ENCODE measurements at places on chromosomes 3 and 15. TPM values are rescaled to one million over a fixed set of nuclear protein-coding genes. Genes with fewer than 3 reads are reported as not detected.

SLC51A gene
- 0.18 TPM for polyA plus RNA-seq

ATP2B2 gene
- 0.01 TPM for polyA plus RNA-seq

ASB7 gene
- polyA plus RNA-seq = 2.3 TPM

CAMP gene
- polyA plus RNA-seq = 1.2 TPM

FEZF2 gene
- not detected for polyA plus RNA-seq

BLM gene
- 14.4 TPM for polyA plus RNA-seq

APBA2 gene
- polyA plus RNA-seq = 0.30 TPM

A4GNT gene
- polyA plus RNA-seq = not detected

GOLGA8M gene
- 0.18 TPM for polyA plus RNA-seq

DNASE1L3 gene
- polyA plus RNA-seq = 1.2 TPM

GRCh38 chr3:143321058-143321769 lies 201.6 kb downstream of the CHST2 start:
- H3K27ac ChIP-seq = no peak overlapping the region
- H3K4me1 ChIP-seq = no peaks in the 10 kb centered on the region
- no peaks in the 10 kb centered on the region for H3K27me3 ChIP-seq
- no peaks in the 10 kb centered on the region for H3K36me3 ChIP-seq
- DNase-seq = no peak

- peaks cover 45% of the 10 kb centered on the region for H3K4me1 ChIP-seq
- H3K27ac ChIP-seq = no peak overlapping the region
- H3K36me3 ChIP-seq = peaks cover 10% of the 10 kb centered on the region
- no peak overlapping the region for H3K4me3 ChIP-seq
- DNase-seq = no peak
These were observed 1.5 kb upstream of the SNX22 start for GRCh38 chr15:64149893-64150578.

DNA sequence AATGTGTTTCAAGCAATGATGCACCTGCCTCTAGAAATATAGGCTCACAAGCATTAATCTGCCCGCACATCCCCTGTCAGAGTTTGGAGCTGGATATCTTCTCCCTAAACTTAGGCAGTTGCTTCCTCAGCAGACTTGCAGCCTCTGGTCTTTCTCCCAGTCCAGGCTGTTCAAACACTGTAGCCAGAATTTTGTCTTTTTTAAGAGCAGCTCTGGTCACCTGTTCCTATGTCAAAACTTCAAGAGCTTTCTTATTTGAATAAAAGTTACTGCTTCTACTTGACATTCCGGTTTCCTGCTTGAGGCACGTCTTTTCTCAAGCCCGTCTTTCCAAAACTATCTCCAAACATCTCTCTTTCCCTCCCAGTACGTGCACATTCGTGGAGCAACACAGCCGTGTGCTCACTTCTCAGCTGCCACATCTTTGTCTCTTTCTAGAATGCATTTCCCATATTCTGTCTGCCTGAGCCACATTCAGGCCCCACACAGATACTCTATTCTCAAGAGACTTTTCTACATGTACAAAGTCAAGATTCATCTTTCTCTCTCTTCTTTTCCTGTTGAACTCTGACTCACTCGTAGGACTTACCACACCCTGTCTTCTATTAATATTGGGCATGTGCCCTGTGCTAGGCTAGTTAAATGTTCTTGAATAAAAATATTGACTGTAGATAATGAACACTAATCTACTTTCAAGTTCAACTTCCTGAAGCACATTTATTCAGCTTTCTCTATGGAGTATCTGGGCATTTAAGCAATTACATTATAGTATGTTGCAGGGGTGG lies 307.7 kb upstream of the SOX2 start:
- no peak overlapping the region for H3K27ac ChIP-seq
- no peak for DNase-seq
- no peaks in the 10 kb centered on the region for H3K4me1 ChIP-seq
- no peaks in the 10 kb centered on the region for H3K27me3 ChIP-seq
- H3K36me3 ChIP-seq = no peaks in the 10 kb centered on the region

DNA sequence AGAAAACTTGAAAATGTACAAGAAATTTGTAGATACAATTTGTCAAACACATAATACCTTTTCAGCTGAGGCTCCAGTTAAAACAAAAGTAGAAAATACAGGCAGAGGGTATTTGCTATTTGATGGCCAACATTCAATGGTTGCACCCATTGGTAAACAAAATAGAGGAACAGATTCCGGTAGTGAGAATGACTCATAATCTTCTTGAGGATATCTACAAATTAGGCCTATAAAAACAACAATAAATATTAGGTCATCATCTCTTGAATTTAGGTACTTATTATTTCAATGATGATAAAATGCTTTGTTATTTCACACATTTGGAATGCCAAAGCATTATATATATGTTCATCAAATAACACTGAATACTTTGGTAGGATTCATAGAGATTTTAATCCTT lies 53.4 kb downstream of the DENND4A start:
- H3K4me3 ChIP-seq = no peak overlapping the region
- no peaks in the 10 kb centered on the region for H3K4me1 ChIP-seq
- no peak for DNase-seq
- H3K27ac ChIP-seq = no peak overlapping the region
- no peaks in the 10 kb centered on the region for H3K27me3 ChIP-seq

- H3K4me3 ChIP-seq = no peak overlapping the region
- peaks cover 10% of the 10 kb centered on the region for H3K27me3 ChIP-seq
- no peak overlapping the region for H3K27ac ChIP-seq
These were observed 5.1 kb downstream of the LSAMP start for GRCh38 chr3:116440196-116440595.

GRCh38 chr3:183275418-183275817 lies 22.4 kb downstream of the B3GNT5 start:
- no peaks in the 10 kb centered on the region for H3K27me3 ChIP-seq
- no peak overlapping the region for H3K27ac ChIP-seq
- no peak for DNase-seq
- peaks cover under 1% of the 10 kb centered on the region for H3K36me3 ChIP-seq
- no peak overlapping the region for H3K4me3 ChIP-seq

DNA sequence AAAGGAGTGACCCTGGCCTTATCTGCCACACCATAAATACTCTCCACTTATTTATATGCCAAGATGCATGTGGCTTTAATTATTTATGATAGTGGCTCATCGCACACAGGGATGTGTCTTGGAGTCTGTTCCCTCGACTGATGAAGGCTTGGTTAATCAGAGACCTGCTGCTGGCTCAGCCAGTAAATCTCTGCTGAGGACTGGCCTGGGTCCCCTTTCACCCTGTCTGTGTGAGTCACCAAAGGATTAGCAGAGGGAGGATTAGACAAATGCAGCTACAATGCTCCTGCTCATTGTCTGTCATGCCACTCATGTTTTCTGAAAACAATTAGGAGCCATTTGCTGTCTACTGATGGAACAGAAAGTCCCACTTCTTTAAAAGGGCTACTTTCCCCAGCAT lies 226.8 kb downstream of the NTRK3 start:
- DNase-seq = no peak
- H3K4me1 ChIP-seq = no peaks in the 10 kb centered on the region
- no peak overlapping the region for H3K4me3 ChIP-seq
- H3K27ac ChIP-seq = no peak overlapping the region
- H3K36me3 ChIP-seq = no peaks in the 10 kb centered on the region

- DNase-seq = no peak
- H3K27me3 ChIP-seq = no peaks in the 10 kb centered on the region
- H3K27ac ChIP-seq = peak overlapping the region; percentile 52
- no peak overlapping the region for H3K4me3 ChIP-seq
- H3K36me3 ChIP-seq = no peaks in the 10 kb centered on the region
These were observed 306.8 kb downstream of the NTRK3 start for GRCh38 chr15:87949575-87950223.

- no peak for DNase-seq
- no peak overlapping the region for H3K4me3 ChIP-seq
- no peak overlapping the region for H3K27ac ChIP-seq
These were observed 20.6 kb downstream of the NR2E3 start for GRCh38 chr15:71830981-71831380.

GRCh38 chr3:82236257-82236656 lies 474.8 kb upstream of the GBE1 start:
- H3K36me3 ChIP-seq = no peaks in the 10 kb centered on the region
- DNase-seq = no peak
- H3K4me1 ChIP-seq = no peaks in the 10 kb centered on the region
- H3K4me3 ChIP-seq = no peak overlapping the region

GRCh38 chr15:91849749-91850161 lies 3.8 kb upstream of the SLCO3A1 start:
- H3K27me3 ChIP-seq = no peaks in the 10 kb centered on the region
- H3K4me1 ChIP-seq = peaks cover 21% of the 10 kb centered on the region
- H3K36me3 ChIP-seq = no peaks in the 10 kb centered on the region

- H3K36me3 ChIP-seq = no peaks in the 10 kb centered on the region
- no peak for DNase-seq
- H3K4me1 ChIP-seq = no peaks in the 10 kb centered on the region
- no peak overlapping the region for H3K4me3 ChIP-seq
- H3K27ac ChIP-seq = no peak overlapping the region
- no peaks in the 10 kb centered on the region for H3K27me3 ChIP-seq
These were observed 13.9 kb upstream of the OR5K2 start for GRCh38 chr3:98483626-98484025.

GRCh38 chr3:128415200-128415772 lies 51.4 kb downstream of the DNAJB8 start:
- H3K4me1 ChIP-seq = no peaks in the 10 kb centered on the region
- H3K4me3 ChIP-seq = no peak overlapping the region
- no peak overlapping the region for H3K27ac ChIP-seq
- no peaks in the 10 kb centered on the region for H3K36me3 ChIP-seq
- no peak for DNase-seq

- H3K27me3 ChIP-seq = no peaks in the 10 kb centered on the region
- H3K4me1 ChIP-seq = no peaks in the 10 kb centered on the region
- no peak overlapping the region for H3K4me3 ChIP-seq
- DNase-seq = no peak
- no peaks in the 10 kb centered on the region for H3K36me3 ChIP-seq
These were observed 396.0 kb upstream of the MCTP2 start for GRCh38 chr15:93835344-93835743.
